Activated CD4-positive, alpha-beta T cell treated with anti-CD3 and anti-CD28 coated beads, Interleukin-2, amount 10 ng/mL, durations not matched to agents 7 days and 5 days (primary cell): ENCODE measurements at places on chromosomes 7 and 10. TPM values are rescaled to one million over a fixed set of nuclear protein-coding genes. Genes with fewer than 3 reads are reported as not detected.
A peak's percentile ranks its signal among the peaks of the same experiment; 100 is the strongest.

Gene PHKG1
- total RNA-seq, result 2.5 TPM

- no peak for DNase-seq
- peaks cover 45% of the 10 kb centered on the region for H3K36me3 ChIP-seq
- no peaks in the 10 kb centered on the region for H3K27me3 ChIP-seq
These were observed 42.1 kb downstream of the TRIM24 start for GRCh38 chr7:138502023-138502767.

- no peaks in the 10 kb centered on the region for H3K4me1 ChIP-seq
- no peaks in the 10 kb centered on the region for H3K36me3 ChIP-seq
- no peaks in the 10 kb centered on the region for H3K27me3 ChIP-seq
- no peak overlapping the region for H3K4me3 ChIP-seq
- no peak overlapping the region for H3K27ac ChIP-seq
- DNase-seq, result no peak
These were observed 193.8 kb upstream of the PHYHIPL start for GRCh38 chr10:58982470-58983239.

DNA sequence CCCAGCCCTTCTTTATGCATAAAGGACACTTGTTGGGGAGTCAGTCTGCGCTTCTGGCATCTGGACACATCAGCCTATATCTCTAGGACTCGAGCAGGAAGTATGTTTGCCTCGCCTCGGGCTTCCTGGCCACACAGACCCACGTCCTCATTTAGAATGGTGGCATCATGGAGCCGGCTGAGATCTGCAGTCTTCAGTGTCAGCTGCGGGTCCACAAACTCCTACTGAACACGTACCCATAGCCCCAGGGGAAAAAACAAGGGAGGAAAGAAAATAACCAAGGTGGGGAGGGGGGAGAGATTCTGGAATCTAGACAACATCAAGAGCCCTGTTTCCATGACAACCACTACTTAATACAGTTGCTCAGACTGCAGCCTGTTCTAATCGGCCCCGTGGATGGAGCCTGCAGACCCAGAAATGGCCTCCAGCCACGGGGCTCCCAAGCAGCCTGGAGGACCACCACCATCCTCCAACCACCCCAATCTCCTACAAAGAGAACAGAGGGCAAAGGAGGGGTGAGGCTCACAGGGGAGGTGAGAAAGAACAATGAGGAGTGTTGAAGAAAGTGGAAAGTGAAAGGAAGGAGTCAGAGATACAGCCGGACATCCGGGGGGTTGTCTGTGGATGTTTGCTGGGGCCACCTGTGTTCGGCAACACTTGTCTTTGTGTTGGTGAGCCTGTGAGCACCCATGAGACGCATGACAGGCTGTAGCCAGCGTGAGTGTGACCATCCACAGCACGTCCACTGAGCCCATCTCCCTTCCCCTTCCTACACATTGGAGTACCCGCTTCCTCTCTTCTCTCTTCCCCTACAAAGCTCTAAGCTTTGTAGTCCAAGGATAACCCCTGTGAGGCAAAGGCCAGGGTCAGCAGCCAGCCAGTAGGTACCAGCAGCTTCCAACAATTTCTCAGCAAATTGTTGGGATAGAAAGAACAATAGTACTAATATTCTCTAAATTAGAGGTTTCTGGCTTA, 141.0 kb downstream of the PLXNA4 start:
- peaks cover 100% of the 10 kb centered on the region for H3K4me1 ChIP-seq
- peak overlapping the region; percentile 87 for H3K27ac ChIP-seq
- no peak for DNase-seq
- no peaks in the 10 kb centered on the region for H3K27me3 ChIP-seq
- peaks cover 45% of the 10 kb centered on the region for H3K36me3 ChIP-seq

Gene TMEM184A
- total RNA-seq, result not detected

GRCh38 chr7:49852619-49853462, 79.4 kb downstream of the VWC2 start:
- no peaks in the 10 kb centered on the region for H3K4me1 ChIP-seq
- no peaks in the 10 kb centered on the region for H3K36me3 ChIP-seq
- no peak overlapping the region for H3K4me3 ChIP-seq

Gene ERVW-1
- total RNA-seq, result not detected

- H3K4me3 ChIP-seq, result no peak overlapping the region
- H3K36me3 ChIP-seq, result peaks cover 30% of the 10 kb centered on the region
- DNase-seq, result no peak
- H3K4me1 ChIP-seq, result peaks cover 9% of the 10 kb centered on the region
These were observed 49.0 kb downstream of the TES start for GRCh38 chr7:116259156-116259870.

GRCh38 chr10:29823553-29824080, 188.8 kb upstream of the SVIL start:
- no peak for DNase-seq
- H3K4me3 ChIP-seq, result no peak overlapping the region
- no peaks in the 10 kb centered on the region for H3K27me3 ChIP-seq

DNA sequence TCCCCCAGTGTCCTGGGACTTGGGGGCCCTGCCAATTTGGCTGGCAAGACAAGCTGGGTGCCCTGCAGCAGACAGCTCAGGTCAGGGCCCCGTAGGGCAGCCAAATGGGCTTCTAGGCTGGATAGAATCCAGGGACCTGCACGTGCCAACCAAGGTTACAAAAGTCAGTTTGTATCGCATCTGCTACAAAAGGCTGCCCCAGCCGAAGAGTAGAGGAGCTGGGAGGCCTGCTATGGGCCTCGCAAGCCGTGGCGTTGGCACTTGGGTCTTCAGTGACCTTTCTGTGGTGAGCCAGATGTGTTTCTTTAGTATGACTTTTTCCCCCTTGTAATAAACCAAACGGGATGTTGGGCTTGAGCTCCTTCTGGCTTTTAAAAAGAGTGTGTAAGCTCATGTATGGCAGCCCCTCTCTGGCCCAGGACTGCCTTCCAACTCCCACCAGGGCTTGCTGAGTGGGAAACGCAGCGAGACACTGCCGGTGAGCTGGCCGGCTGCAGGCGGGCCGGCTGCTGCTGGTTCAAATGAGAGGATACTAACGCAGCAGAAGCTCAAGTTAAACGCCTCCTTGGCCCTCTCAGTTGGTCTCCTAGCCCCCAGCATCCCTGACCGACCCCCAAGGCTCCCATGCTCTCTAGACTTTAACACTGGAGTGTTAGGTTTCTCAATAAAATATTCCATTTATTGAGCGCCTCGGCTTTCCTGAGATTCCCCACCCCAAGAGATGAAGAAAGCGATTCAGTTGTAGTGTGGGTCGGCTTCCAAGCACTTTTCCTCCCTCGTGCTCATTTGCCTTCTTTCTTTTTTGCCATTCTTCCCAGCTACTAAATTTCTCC, 3.1 kb upstream of the HOXA10 start:
- H3K27me3 ChIP-seq, result peaks cover 65% of the 10 kb centered on the region
- H3K36me3 ChIP-seq, result no peaks in the 10 kb centered on the region
- H3K4me1 ChIP-seq, result peaks cover 12% of the 10 kb centered on the region
- no peak overlapping the region for H3K4me3 ChIP-seq
- H3K27ac ChIP-seq, result no peak overlapping the region

DNA sequence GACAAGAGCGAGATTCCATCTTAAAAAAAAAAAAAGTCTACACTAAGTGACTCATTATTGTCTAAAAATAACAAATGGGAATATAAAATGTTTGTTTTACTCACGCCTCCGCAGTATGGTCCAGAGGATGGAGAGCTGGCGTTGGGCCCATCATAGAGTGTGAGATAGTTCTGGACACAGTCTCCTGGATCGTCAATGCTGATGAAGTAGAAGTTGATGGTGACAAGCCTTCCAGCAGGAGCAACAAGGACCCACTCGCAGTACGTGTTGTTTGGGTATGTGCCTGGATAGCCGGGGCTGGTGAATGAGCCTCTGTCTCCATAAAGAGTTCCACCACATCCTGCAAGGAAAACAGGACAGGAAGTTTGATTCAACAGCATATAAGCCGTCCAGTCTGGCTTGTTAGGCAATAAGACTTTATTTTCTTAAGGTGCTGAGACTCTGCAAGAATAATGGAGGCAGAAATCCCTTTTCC, 11.5 kb upstream of the RSU1 start:
- H3K27me3 ChIP-seq, result no peaks in the 10 kb centered on the region
- H3K36me3 ChIP-seq, result no peaks in the 10 kb centered on the region
- no peak for DNase-seq
- no peak overlapping the region for H3K4me3 ChIP-seq
- H3K27ac ChIP-seq, result peak overlapping the region; percentile 46

- no peaks in the 10 kb centered on the region for H3K27me3 ChIP-seq
- H3K4me3 ChIP-seq, result no peak overlapping the region
- no peak overlapping the region for H3K27ac ChIP-seq
- H3K36me3 ChIP-seq, result no peaks in the 10 kb centered on the region
These were observed 141.6 kb upstream of the NPS start for GRCh38 chr10:127407551-127407950.

- H3K4me3 ChIP-seq, result no peak overlapping the region
- no peak overlapping the region for H3K27ac ChIP-seq
- DNase-seq, result no peak
- no peaks in the 10 kb centered on the region for H3K27me3 ChIP-seq
These were observed 12.7 kb downstream of the FBH1 start for GRCh38 chr10:5902511-5903274.

Gene CROT
- 14.2 TPM for total RNA-seq

DNA sequence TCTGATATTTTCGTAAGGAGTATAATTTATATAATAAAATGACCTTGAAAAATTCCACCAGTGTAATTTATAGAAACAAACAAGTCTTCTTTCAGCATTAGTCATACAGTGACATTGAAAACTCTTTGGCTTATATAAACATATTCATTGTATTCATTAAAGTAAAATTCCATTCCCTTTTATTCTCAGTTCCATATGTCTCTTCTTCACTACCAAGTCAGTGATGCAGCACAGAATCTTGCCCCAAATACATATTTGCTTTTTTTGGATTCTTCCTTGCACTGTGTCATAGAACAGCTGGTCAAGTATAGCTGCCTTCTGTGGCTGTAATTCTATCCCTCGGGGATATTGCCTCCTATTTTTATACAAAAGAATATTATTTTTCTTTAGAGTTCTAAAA, 884.5 kb upstream of the POT1 start:
- H3K4me3 ChIP-seq, result no peak overlapping the region
- DNase-seq, result no peak
- H3K4me1 ChIP-seq, result no peaks in the 10 kb centered on the region
- no peak overlapping the region for H3K27ac ChIP-seq
- no peaks in the 10 kb centered on the region for H3K36me3 ChIP-seq
- H3K27me3 ChIP-seq, result no peaks in the 10 kb centered on the region

Gene POLR2J2
- total RNA-seq, result 37.4 TPM

DNA sequence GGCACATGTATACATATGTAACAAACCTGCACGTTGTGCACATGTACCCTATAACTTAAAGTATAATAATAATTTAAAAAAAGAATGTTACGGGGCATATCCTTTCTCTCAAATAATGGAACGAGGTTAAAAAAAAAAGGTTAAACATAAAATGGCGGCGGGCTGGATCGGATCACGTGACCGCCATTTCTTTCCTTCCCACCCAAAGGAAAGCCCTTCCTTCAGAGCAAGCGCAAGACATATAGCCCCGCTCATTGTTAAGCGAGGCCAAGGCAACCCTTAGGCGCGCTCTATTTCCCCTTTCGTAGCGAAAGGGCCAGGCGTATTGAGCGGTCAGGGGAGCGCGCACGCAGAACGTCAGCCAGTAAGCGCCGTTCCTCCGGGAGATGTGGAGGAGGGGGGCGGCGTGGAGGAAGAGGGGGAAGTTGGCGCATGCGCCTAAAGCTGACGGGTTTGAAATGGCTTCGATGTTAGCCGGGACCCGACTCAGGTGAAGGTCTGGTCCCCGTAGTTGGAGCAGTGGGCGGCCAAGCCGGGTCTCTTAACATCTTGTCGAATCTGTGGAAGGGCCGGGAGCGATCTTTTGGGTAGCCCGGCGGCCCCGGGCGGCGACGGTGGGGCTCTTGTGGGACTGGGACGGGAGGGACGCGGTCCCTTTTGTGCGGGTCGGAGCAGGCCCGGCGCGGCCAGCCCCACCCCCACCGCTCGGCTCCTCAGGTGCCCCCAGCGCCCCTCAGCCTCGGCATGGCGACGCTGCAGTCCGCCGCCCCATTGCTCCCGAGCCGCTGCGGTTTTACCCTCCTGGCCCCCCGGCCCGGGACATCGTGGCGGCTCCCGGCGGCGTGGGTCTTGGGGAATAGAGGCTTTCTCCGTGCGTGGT, at the start of gene CCAR1:
TSS of gene CCAR1 (plus strand) at position 447 of the 880 bp plus-strand sequence. CDS start 1,266 bp downstream, outside the sequence.
- peaks cover 21% of the 10 kb centered on the region for H3K4me1 ChIP-seq
- H3K36me3 ChIP-seq, result peaks cover 29% of the 10 kb centered on the region
- H3K27ac ChIP-seq, result peak within 1 kb of the TSS; percentile 99
- peak within 1 kb of the TSS; percentile 99 for H3K4me3 ChIP-seq

Gene PTPN20
- total RNA-seq, result 0.25 TPM

DNA sequence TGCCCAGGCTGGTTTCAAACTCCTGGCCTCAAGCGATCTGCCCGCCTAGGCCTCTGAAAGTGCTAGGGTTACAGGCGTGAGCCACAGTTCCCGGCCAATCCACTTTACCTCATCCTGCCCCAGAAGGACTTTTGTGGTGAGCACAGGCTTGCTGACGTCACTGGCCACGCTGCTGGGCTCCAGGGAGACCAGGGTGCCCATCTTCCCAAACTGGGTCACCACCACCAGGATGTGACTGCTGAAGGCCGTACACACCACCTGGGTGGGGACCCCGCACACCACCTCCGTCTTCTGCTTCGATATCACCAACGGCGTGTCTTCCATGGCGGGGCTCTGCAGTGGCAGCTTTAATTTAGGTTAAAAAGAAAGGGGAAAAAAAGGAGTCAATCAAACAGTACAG, 816 bp downstream of the PSMG3 start:
- peak overlapping the region; percentile 90 for H3K27ac ChIP-seq
- H3K27me3 ChIP-seq, result no peaks in the 10 kb centered on the region
- peaks cover 35% of the 10 kb centered on the region for H3K4me1 ChIP-seq
- H3K36me3 ChIP-seq, result peaks cover 11% of the 10 kb centered on the region

Gene GDF10
- not detected for total RNA-seq

Gene VGF
- 0.22 TPM for total RNA-seq

DNA sequence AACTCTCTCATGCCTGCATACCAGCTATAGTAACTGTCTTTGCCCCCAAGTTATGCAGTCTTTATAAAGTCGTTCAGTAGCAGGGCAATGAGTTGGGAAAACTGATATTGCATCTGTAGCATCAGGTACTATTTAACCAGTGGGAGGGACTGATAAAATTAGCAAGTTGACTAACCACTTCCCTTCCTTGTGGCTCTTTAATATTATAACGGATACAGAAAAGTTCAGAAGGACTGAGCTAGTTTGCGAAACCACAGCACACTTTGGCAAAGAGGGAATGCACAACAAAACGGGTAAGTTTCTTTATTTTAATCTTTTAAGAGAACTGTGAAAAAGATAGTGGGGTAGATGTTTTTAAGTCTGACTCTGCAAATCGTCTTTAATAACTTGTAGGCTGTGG, 205.3 kb upstream of the HDAC9 start:
- no peaks in the 10 kb centered on the region for H3K36me3 ChIP-seq
- H3K27me3 ChIP-seq, result peaks cover 23% of the 10 kb centered on the region
- peaks cover 11% of the 10 kb centered on the region for H3K4me1 ChIP-seq
- no peak overlapping the region for H3K4me3 ChIP-seq

Gene LEP
- total RNA-seq, result not detected

DNA sequence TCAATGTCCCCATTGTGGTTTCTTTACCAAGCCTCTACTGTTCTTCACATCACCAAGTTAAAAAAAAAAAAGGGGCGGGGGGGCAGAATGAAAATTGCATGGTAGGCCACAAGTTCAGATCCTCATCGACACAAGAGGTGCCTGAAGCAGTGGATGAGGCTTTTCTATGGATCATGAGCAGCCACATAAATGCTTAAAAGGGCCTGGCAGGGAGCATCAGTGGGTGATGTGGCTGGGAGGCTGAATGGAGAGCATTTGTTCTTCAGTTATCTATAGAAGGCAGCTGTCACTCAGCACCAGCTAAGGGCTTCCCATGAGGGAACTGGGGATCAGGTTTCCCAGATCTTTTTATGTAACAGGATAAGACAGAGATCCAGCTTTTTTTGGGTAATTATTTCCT, 117.9 kb downstream of the CFTR start:
- H3K4me1 ChIP-seq, result no peaks in the 10 kb centered on the region
- DNase-seq, result no peak
- H3K36me3 ChIP-seq, result no peaks in the 10 kb centered on the region
- no peak overlapping the region for H3K4me3 ChIP-seq
- H3K27ac ChIP-seq, result no peak overlapping the region
